ENCODE measurements at places on chromosomes 3 and 15. TPM values are rescaled to one million over a fixed set of nuclear protein-coding genes. Genes with fewer than 3 reads are reported as not detected.
A peak's percentile ranks its signal among the peaks of the same experiment; 100 is the strongest.

CLDN18 gene
- 2.0 TPM for total RNA-seq

VEPH1 gene
- 15.0 TPM for total RNA-seq

GRCh38 chr15:59401824-59402569 lies 29.3 kb upstream of the MYO1E start:
- DNase-seq = no peak

DNA sequence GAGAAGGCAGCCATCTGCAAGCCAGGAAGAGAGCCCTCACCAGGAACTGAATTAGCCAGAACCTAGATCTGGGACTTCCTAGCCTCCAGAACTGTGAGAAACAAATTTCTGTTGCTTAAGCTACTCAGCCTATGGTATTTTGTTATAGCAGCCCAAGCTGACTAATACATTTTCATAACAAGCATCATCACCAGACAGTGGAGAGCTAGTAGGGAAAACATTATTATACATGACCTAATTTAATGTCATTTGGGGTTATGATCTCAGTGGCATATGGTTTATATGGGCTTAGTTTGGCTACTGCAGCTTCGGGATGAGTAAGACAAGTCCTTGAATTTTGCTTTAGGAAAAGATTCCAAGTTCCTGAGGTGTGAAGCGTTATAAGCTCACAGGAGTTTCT lies 35.6 kb downstream of the LNP1 start:
- DNase-seq = no peak

- DNase-seq = no peak
These were observed 601.2 kb downstream of the FOXP1 start for GRCh38 chr3:70982284-70982683.

DNA sequence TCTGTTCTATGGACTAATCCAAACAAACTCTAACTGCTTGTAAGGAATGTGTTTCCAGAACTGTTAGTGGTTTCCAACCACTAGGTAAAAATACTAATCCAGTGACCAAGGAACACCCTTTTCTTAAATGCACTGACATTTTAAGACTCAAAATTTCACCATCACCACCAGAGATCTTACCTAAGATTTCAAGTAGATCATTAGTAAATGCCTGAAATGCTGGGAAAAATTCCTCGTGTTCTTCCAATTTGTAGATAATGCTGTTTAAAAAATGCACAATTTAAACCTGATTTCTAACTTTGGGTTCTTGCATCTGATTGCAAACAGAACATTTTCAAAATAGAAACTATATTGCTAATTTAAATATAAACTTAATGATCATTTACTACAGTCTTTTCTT lies 63.4 kb downstream of the ESYT3 start:
- DNase-seq = no peak

DNA sequence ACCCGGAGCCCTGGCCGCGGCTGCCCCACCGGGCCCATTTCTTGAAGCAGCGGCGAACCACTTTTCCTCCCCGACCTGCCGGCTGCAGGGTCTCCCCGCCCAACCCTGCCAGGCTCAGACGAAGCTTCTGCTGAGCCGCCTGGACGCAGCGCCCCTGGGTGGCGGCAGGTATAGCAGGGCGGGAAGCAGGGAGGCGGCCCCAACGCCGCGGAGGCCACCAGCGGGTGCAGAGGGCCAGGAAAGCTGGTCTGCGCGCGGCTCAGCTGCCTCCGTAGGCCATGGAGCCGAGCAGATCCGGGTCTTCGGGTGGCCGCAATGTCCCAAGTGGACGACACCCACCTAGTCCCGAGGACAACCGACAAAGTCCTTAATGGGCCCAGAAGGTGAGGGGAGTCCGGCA lies 21.9 kb upstream of the SRPRB start:
- no peak for DNase-seq

- DNase-seq = no peak
These were observed 17.9 kb downstream of the CP start for GRCh38 chr3:149203758-149204157.

GRCh38 chr3:46349484-46350261 lies 4.2 kb upstream of the CCR2 start:
- no peak for DNase-seq

GRCh38 chr3:142628801-142629200 lies 32.6 kb downstream of the PLS1 start:
- DNase-seq = no peak

- DNase-seq = peak; percentile 19
These were observed 259.5 kb downstream of the THRB start for GRCh38 chr3:24235121-24235520.

GRCh38 chr3:172630316-172630715 lies 80.6 kb downstream of the NCEH1 start:
- no peak for DNase-seq

DNA sequence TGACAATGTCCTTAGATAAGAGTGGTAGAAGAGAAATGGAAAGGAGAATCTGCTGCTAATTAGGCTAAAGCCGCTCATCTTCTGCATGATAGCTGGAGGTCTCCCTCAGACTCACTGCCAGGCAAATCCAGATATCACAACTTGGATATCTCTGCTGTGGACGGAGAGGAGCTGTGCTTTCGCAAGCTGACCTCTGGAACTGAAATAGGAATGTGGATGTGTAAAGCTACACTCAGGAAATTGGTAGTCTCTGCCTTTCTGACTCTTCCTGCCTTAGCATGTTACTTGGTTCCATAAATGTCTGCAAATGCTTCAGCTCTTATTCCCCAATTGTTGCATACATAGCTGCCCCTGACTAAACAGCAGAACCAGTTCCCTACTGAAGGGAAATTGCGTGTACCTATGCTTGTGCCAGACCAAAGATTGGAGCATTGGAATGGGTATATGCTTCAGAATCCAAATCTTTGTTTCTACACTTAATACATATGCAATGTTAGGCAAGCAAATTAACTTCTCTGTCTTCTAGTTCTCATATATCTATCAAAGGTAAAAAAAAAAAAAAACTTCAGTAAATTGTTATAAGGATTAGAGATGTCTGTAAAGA lies 74.7 kb upstream of the ROBO2 start:
- no peak for DNase-seq

GRCh38 chr15:58451826-58452225 lies 20.0 kb downstream of the LIPC start:
- no peak for DNase-seq

Data from body of pancreas (tissue), 4 donors.